ENCODE measurements at places on chromosomes 7 and 10.

- DNase-seq: no peak
Measured at GRCh38 chr7:150481186-150481920, 30.9 kb downstream of the GIMAP8 start.

DNA sequence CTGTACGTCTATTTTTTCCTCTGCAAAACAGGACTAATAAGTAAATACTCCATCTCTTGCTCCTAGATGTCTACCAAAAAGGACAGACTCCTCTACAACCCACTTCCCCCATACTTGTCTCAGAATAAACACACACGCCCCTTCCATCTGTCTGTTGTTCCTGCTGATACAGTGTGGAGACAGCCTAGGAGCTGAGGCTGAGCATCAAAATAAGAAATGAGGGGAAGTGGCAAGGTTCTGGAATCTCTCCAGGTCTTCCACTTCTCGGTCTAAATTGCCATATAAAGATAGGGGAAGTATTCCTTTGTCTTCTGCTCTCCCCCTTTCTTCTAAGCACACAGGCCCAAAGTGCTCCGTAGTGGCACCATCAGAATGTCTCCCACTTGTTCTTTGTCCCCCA is 30.8 kb upstream of the VSIR start:
- no peak for DNase-seq

- DNase-seq: no peak
Measured at GRCh38 chr10:52488606-52489485, 174.8 kb downstream of the DKK1 start.

DNA sequence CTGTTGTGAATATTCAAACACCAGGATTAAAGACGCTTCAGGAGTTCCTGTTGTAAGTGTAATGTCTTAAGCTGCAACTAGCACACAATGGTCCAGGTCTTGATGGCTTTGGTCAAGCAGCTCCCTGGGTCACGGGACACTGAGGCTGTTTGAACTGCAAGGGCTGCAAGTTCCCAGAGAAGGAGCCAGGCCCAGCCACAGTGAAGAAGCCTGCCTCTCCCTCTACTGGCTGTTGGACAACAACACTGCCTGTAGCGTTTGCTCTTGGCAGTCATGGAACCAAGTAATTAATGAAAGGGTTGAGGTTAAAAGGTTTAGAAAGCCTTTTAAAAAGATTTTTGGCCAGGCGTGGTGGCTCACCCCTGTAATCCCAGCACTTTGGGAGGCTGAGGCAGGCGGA is 31.9 kb upstream of the GUSB start:
- no peak for DNase-seq

Measured in T1000 (cell line).